ENCODE measurements at places on chromosomes 3 and 15.

- DNase-seq = no peak
Measured at GRCh38 chr3:132399054-132399929, 18.0 kb upstream of the DNAJC13 start.

GRCh38 chr15:39132954-39133600, 447.8 kb upstream of the THBS1 start:
- no peak for DNase-seq

DNA sequence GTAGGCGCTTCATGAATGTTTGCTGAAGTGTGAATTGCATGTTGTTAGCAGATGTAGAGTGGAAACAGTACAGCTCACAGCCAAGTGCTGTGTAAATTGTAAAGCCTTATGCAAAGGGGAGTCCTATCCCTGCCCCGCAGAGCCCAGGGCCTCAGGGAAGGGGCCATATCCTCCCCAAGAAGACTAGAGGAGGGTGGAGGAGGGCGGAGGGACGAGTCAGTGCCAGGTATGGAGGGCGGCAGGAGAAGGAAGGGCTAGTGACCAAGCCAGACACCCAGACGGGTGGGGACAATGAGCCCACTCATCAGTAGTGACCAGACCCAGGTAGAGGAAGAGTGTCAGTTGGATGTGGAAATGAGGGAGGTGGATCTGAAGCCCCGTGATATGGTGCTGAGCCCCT, 45.2 kb downstream of the ZNF710 start:
- no peak for DNase-seq

DNA sequence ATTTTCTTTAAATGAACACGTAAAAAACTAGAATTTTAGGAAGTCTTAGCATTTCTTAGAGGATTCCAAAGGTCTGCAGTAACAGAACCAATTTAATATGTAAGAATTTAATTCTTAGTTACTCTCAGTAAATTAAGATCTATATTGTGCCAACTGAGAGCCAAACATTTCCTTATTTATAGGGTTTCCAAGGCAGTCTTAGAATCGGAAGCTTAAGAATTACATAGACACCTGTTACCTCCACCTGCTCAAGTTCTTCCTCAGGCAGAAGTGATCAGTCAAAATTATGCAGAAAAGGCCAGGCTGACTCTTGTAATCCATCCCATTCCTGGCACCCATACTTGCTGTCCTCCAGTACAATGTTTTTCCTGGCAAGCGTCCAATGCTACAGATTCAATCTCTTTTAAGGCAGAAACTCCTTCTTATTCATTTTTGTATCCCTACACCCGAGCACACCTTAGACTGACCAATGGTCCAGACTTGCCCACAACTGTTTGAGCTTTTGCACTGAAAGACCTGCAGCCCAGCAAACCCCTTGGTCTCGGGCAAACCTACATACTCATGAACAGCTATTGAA, 64.3 kb downstream of the NCEH1 start:
- DNase-seq = no peak

DNA sequence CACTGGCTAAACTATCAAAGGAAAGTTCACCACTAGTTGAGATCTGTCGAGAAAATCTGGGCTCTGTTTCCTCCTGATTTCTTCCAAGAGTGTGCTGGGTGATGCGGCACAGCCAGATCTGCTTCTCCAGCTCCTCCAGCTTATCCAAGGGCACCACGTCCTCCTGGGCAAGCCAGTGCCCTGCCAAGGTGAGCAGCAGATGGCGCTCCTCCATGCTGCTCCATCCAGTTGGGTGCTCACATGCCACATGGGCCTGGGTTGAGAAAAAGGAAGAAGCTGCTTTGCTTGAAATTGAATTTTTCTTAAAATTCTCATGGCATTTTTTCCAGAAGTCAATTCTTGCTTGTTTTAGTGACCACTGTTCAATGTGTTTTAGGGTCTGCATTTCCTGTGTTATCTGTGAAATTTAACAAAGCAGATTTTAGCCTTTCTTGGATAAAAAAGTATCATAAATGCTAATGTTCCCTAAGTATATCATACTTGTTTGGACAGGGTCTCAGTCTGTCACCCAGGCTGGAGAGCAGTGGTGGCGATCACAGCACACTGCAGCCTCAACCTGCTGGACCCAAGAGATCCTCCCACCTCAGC, 47.3 kb downstream of the EIF3J start:
- peak; percentile 3 for DNase-seq

GRCh38 chr3:24110051-24110450, 165.0 kb downstream of the NR1D2 start:
- no peak for DNase-seq

DNA sequence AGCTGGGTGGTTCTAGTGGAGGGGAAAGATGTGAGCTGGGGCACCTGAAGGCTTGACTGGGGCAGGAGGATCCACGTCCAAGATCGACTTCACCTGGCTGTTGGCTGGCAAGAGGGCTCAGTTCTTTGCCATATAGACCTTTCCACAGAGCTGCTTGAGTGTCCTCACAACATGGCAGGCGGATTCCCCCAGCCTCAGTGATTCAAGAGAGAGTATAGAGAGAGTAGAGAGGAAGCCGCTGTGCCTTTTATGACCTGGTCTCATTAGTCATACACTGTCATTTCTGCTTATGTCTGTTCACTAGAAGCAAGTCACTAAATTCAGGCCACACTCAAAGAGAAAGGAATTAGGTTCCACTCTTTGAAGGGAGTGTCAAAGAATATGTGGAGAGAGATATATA, 101.6 kb downstream of the APBA2 start:
- DNase-seq = no peak

DNA sequence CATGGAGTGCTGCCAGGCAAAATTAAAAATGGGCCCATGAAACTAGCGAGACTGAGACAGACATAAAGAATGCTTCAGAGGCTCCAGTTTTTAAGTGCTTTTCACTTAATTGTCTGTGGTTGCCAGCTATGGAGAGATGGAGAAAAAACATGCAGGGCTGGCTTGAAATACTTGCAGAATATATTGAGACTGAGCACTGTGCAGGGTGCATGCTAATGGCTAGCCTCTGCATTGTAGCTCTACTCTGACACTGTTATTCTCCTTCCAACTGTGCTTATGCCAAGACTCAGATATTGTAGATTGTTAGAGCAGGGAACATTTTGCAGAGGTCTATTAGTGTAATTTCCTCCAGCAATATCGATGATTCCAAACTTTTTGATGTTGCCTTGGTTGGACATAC, 735.0 kb downstream of the PDCD6IP start:
- no peak for DNase-seq

- no peak for DNase-seq
Measured at GRCh38 chr15:31145271-31145911, 43.9 kb upstream of the TRPM1 start.

- no peak for DNase-seq
Measured at GRCh38 chr3:46135475-46135874, 72.6 kb downstream of the CCR1 start.

- no peak for DNase-seq
Measured at GRCh38 chr15:57422113-57422754, 45.9 kb downstream of the CGNL1 start.

GRCh38 chr3:27905625-27906024, 183.5 kb upstream of the EOMES start:
- DNase-seq = no peak
